ENCODE measurements at places on chromosomes 13 and 19.
A peak's percentile ranks its signal among the peaks of the same experiment; 100 is the strongest.

DNA sequence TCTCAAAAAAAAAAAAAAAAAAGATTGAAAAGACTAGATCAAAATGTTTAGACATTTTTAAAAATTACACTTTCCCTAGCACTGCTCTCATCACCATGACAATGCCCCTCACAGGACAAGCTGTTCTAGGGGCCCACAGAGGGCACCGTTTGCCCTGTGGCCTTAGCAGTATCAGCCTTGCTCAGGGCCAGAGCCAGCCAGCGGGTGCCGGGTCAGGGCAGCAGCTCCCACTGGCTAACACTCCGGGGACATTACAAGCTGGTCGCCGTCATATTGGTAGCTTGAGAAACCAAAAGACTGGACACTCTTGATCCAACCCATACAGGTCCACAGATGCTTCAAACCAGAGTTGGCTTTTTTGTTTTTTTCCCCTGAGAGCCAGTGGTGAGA, 18.0 kb downstream of the CAPN12 start:
- no peak for DNase-seq

- DNase-seq: no peak
These were observed 40.0 kb downstream of the COL4A1 start for GRCh38 chr13:110266983-110267382.

DNA sequence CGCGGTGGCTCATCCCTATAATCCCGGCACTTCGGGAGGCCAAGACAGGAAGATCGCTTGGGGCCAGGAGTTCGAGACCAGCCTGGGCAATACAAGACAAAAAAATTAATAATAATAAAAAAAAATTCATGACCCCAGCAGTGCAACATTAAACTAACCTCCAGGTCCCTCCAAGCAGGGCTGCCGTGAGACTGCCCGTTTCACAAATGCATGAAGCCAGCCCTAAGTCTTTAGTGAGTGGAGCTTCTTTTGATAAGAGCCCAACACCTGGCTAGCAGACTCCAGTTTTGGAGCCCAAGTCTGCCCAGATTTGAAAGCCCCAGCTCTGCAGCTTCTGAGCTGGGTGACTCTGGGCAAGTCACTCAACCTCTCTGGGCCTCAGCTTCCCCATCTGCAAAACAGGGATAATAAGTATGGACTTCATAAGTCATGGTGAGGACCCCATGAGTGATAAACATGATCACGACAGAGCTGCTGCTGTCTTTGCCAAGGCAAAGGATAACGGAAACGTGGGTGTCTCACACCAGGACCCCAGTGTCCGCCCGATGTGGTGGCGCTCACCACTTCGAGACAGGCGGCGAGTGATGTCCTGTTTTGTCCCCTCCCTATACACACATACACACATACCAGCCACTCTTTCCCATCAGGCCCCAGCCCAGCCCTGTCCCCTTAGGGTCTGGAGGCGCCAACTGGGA, 38.4 kb upstream of the NANOS3 start:
- no peak for DNase-seq

- no peak for DNase-seq
These were observed 12.1 kb downstream of the IGFL1 start for GRCh38 chr19:46241626-46242025.

DNA sequence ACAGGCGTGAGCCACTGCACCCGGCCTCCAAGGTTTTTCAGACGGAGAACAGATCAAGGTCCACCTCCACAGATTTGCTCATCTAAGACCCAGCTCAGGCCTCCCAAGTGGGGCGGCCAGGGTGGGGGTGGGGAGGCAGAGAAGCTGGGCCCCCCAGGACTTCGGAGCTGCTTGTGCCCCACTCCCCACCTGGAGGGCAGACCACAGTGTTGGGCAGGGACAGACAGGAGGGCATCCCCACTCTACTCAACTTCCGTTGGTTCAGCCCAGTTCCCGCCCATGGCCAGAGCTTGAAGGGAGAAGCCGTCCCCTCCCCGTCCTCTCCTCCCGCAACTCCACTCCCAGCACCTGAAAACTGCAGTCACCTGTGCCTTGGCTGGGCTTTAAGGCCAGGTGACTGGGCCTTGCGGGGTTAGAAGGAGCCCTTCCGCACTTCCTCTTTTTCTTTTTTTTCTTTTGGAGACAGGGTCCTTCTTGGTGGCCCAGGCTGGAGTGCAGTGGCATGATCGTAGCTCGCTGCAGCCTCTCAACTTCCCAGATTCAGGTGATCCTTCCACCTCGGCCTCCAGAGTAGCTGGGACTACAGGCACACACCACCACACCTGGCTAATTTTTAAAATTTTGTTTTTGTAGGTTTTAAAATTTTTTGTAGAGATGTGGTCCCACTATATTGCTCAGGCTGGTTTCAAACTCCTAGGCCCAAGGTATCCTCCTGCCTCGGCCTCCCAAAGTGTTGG, 734 bp upstream of the LRRC8E start:
- no peak for DNase-seq

- peak; percentile 86 for DNase-seq
These were observed 70.5 kb upstream of the ZNF420 start for GRCh38 chr19:37007587-37008220.

DNA sequence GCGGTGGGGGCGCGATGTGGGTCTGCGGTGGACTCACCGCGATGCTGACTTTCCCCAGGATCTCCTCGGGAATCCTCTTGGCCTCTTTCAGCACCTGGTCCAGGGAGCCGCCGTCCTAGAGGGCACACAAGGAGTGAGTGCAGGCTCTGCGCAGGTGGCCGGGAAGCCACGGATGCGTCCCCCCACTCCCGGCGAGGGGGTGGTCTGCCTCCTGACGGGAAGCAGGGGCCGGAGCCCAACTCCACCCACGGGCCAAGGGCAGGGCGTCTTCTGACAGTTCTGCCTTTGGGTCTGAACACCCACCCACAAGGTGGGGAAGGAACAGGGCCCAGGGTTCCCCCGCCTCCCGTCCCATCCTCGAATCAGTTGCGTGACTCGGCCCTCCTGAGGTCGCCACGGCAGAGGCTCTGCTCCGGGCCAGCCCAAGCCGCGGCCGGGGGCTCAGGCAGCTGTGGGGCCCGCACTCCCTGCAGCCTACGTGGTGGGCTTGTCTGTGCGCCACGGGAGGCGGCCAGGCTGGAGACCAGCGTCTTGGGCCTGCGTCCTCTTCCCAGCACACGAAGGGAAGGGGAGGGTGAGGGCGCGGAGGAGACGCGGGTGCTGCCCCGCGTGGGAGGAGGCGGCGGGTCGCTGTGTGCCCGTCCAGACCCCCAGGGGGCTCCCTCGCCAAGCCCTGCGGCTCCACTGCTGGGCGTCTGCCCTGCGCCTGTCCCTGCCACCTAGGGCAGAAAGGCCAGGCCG, 21.4 kb downstream of the MAP2K2 start:
- no peak for DNase-seq

DNA sequence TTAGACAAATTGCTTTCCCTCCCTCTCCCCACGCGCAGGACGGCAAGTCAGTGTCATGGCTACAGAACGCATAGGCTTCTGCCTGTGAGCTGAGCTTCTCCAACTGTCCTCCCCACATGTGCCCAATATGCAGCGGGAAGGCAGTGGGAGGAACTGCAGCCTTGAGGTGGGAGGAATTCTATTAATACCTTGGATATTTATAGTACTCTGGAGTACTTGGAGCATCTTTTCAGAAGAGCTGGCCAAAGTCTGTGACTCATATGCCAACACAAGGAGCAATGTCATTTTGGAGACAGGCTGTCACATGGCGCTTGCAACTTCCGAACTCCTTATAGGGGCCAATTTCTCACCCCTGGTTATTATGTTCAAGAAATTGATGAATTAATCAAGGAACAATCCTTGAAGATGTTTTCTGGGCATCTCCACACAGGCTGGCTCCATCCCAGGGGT, 245.0 kb upstream of the SERP2 start:
- DNase-seq: no peak

GRCh38 chr19:34274284-34274826, 20.0 kb downstream of the GARRE1 start:
- no peak for DNase-seq

DNA sequence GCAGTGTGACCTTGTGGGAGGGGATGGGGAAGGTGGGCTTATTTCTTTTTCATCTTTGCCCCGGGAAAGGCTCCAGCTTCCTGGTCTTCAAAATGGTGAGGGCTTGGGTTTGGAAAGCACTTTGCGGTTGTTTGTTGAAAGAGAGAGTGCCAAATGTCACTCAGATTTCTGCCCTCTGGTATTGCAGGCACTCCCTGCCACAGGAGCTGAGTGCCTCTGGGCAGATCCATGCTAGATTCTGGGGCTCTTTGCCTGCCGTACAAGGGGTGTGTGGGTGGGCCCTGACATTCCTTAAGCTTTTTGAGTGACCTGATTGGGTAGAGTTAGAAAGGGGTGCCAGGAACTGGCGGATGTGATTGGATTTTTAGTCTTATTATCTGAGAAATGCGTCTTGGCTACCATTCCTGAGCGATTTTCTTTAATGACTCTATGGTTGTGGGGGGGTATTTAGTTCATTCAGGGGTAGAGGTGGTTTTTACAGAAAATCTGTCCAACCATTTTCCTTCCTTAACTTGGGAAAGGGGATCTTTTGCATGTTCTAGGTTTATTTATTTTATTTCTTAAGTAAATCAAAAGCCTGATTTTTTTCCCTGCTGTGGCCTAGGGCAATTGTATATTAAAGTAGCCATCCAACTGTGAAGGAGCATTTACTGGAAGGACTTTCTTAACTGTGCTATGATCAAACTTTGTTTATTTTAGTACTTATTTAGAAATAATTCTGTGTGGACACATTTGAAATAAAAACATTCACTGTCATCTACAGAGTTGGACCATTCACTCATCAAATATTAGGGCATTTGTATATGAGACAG, 3.2 kb downstream of the ARHGAP35 start:
- DNase-seq: no peak

DNA sequence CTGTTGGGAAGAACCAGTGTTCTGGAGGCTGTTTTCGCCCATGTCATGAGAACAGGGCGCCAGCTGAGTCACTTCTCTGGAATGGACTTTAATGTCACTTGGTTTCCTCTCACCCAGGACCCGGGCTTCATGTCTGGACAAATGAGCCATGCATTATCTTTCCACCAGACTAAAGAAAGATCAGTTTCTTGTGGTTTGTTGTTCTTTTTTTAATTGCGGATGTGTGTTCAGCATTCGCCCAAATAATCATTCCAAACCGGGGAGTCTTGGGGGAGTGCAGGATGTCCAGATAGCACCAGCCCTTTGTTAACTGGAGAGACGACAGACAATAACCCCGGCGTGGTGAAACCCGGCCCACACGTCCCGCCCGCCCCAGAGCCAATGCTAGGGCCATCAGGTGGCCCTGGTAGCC, 102.5 kb downstream of the COL4A2 start:
- DNase-seq: no peak

DNA sequence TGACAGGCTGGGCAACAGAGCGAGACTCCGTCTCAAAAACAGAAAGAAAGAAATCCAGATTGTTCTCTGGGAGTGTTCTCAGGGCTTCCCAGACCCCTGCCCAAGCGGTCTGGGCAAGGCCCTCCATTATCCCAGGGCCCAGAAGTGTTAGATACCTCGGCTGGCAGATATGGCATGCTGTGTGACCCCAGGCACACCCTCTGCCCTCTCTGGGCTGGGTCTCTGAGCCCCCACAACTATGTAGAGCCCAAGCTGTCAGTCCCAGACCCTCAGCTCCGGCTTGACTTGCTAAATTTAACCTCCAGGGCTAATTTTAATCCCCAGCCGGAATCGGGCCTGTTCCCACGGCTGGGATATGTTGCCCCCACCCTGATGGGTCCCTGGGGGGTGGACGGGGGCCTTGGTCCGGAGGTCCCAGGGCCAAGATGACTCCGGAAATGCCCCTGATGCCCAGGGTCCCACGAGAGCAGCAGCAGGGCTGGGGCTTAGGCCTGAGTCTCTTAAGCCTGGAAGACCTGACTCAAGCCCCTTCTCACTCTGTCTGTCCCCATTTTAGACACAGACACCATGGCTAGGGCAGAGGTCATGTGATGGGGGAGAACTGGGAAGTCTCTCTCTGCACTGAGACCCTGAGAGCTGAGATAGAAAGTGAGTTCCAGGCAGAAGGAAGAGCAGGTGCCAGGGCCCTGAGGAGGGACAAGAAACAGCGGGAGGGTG, 14.5 kb upstream of the TMEM161A start:
- DNase-seq: no peak

- DNase-seq: peak; percentile 91
These were observed 11.0 kb downstream of the FUZ start for GRCh38 chr19:49801966-49802661.

DNA sequence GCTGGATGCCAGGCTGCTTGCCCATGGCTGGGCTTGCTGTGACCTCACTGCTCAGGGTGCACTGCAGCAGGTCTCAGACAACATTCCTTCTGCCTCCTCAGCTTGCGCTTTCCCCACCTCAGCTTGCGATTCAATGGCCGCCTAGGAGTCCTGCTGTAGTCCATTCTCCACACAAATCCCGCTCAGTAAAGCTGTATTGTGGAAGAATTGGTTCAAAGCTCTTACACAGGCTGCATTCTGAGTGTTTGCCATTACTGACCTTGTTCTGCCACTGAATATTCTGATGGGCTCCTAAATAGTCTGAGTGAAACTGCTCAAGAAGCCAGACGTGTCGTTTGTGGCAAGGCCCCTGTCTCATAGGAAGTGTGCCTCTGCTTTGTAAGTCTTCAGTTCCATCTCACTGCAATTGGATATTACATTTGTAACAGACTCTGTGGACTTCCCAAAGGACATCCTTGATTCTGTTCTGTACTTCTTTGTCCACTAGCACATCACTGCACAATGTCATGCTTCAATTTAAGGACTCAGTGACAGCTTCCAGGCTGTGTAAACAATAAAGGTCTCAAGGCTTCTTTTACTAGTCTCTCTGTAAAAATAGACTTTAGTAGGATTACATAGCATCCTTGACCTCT, 49.8 kb downstream of the KATNAL1 start:
- DNase-seq: no peak

- DNase-seq: no peak
These were observed 180.1 kb downstream of the POSTN start for GRCh38 chr13:37418490-37418889.

DNA sequence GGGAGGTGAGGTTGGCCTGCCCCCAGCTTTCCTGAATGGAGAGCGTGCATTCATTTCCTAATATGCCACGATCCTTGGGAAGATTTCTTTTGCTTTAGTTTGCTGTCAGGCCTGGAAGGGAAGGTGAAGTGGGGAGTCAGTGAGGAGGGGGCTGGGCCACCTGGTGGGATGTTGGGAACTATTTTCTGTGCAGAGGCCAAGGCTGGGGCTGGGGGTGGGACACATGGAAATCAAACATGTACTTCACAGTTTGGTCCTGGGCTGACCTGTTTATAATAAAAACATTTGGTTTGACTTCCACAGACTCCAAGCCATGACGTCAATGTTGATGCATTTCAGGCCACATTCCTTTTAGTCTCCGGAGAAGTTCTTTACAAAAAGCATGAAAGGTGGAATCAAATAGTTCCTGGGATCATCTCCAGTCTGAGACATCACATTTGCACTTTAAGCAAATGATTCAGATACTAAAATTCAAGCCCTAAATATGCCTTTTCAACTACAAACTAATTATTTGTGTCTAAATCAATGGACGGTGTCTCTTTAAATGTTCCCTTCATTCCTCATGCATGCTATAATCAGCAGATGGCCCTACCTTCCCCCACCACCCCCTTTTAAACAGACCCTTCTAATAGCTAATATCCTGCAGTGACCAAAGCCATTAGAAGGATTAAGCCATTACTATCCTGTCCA, 41.5 kb upstream of the MEDAG start:
- DNase-seq: peak; percentile 74

All from left forelimb (tissue), 1 donor.